ENCODE measurements at places on chromosomes 12 and 14.

GRCh38 chr12:29204521-29204920 is 55.4 kb downstream of the FAR2 start:
- DNase-seq = no peak

DNA sequence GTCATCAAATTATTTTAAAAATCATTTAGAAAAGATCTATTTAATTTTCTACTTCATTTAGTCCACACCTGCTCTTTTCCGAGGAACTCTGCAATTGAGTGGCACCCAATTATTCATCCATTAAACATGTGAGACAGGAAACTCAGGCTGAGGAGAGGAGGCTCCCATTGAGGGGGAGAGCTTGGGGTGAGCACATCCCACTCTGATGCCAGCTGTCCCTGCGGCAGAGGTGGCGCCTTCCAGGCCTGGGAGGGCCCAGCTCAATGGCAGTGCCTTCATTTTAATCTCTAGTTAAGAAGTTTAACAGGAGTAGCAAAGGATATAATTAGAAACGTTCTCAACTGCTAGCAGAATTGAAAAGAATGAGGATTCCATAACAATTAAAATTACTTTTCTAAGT is 92.0 kb downstream of the ITPR2 start:
- no peak for DNase-seq

DNA sequence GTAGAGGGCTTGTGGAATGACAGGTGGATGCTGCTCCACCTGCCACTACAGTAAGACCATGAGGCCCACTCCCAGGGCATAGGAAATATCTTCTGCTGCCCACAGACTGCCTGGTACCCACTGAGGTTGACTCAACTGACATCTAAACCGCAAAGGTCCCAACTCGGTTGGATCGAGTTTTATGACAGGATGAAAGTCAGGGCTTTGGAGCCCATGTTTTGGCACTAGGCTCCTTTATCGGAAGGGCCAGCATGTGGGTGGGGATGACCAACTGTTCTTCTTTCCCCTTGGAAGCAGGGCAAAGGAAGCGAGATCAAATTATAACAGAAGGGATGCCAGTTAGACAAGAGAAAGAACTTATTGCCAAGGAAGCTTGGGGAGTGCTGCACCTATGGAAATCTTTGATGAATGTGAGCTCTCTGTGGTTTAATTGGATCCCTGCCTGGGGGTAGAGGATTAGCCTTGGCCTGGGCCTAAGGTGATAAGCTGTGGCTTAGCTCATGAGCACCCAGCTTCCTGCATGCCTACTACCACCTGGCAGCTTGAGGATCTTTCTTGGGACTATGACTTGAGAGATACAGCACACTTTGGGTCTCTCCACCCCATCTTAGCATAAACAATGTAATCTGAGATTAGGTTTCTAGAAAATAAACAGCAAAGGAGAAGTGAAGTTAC is 121.8 kb downstream of the KCNA5 start:
- no peak for DNase-seq

DNA sequence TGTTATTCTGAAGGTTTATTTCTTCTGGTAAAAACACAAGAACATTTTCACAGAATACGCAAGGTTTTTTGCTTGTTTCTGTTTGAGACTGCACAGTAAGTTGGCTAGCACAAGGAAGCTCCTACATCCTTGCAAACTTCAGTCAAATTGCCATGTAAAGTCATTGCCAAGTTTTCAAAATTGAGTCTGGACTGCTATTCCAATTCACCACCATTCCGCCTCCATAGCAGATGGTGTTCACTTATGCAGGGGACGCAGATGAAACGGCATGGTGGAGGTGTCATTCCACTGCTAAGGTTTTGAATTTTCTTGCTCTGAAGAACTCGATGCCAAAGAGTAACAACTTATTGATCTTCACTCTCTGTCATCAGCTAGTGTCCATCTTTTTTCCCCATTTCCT is 303.9 kb upstream of the SYT1 start:
- no peak for DNase-seq

GRCh38 chr12:20415028-20415427 is 46.7 kb downstream of the PDE3A start:
- no peak for DNase-seq

- DNase-seq = no peak
Measured at GRCh38 chr14:74409441-74409840, 16.6 kb downstream of the SYNDIG1L start.

DNA sequence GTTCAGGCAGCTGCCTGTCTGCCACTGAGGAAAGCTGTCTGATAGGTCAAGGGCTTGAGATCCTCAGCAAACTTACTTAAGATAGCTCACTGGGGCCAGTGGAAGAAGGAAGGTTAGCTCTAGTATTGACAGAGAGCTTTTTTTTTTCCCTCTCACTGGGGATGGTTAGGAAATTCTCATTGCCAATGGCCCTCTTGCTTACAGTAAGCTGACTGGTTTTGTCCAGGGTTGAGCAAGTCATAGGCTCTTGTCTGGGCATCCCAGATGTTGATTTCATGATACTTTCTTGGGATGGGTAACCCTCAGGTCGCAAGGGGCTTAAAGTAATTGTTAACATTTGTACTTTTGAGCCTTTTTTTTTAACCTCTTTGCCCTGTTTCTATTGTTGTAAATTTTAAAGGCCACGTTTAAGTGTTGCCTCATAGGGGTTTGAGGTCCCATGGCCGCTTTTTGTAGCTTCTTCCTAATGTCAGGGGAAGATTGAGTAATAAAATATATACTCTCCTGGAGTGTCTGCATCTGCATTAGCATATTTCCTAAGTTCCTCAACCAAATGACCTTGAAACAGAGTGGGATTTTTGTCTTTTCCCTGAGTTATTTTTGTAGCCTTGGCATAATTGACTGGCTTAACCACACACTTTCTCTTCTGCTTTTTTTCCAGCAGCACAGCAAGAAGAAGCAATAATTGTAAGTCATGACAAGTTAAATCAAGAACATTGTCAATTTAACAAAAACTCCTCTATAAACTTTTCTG is 716.0 kb downstream of the LRFN5 start:
- no peak for DNase-seq

- DNase-seq = no peak
Measured at GRCh38 chr14:105315941-105316576, 1.5 kb downstream of the PACS2 start.

- DNase-seq = no peak
Measured at GRCh38 chr12:122785503-122785902, 11.1 kb downstream of the CCDC62 start.

- no peak for DNase-seq
Measured at GRCh38 chr14:99809360-99809759, 16.1 kb downstream of the EML1 start.

DNA sequence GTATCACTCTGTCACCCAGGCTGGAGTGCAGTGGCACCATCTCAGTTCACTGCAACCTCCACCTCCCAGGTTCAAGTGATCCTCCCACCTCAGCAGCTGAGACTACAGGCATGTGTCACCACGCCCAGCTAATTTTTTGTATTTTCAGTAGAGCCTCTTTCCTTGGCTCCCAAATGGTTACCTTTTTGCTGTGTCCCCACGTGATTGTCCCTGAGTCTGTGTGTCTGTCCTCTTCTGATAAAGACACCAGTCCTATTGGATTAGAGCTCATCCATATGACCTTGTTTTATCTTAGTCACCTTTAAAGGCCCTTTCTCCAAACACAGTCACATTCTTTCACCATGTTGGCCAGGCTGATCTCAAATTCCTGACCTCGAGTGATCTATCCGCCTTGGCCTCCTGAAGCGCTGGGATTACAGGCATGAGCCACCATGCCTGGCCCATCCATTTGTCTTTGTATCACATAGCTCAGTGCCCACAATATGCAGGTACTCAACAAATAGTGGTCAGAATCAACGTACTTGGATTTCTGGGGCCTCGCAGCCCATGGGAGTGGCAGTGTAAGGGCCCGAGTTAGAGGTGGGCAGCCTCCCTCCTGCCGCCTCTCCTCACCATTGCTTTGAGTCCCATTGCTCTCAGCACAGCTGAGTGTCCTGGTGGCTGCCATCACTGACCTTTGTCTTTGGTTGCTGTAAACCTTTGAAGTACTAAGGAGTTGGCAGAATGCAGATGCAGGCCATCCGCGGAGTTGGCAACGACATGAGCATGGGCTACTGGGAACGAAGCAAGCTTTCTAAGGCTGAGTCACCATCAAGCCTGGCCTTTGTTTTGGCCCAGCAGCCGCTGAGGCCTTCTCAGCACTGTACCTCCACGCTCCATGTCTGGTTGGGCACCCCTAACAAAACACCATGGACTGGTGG is 9.3 kb downstream of the TPCN1 start:
- DNase-seq = no peak

- no peak for DNase-seq
Measured at GRCh38 chr12:131946757-131947156, 3.0 kb upstream of the EP400 start.

DNA sequence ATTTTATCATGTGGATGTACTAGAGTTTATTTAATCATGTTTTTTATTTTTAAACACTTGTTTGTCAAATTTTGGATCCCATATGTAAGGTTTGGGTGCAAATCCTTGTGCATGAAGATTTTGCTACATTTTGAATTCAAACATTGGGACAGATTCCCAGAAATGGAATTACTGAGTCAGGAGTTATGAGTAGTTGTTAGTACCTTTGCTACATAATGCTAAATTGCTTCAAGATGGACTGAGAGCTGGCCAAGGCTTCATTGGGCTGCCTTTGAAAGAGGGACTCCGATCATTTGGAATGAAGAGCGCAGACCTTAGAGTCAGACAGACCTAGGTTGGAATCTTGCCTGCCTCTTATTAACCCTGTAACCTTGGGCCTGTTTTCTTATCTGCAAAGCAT is 154.9 kb upstream of the PWP1 start:
- DNase-seq = no peak

- no peak for DNase-seq
Measured at GRCh38 chr14:65302571-65303189, 109.8 kb upstream of the FUT8 start.

DNA sequence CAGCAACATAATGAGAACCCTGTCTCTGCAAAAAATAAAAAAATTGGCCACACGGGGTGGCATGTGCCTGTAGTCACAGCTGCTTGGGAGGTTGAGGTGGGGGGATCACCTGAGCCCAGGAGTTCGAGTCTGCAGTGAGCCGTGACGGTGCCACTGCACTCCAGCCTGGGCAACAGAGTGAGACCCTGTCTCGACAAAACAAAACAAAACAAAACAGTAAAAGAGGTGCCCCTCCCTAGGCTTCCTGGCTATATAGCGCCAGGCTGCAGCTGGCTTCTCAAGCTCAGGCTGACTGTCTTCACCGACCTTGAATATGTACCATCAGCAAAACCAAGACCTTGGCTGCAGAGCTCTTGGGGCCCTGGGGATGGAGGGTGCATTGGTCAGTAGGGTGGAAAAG is 29.4 kb downstream of the TSPAN9 start:
- no peak for DNase-seq

GRCh38 chr12:94039914-94040313 is 108.5 kb upstream of the PLXNC1 start:
- no peak for DNase-seq

GRCh38 chr12:30145684-30146032 is 361.9 kb upstream of the TMTC1 start:
- no peak for DNase-seq

GRCh38 chr14:99236386-99237138 is 35.4 kb downstream of the BCL11B start:
- no peak for DNase-seq

DNA sequence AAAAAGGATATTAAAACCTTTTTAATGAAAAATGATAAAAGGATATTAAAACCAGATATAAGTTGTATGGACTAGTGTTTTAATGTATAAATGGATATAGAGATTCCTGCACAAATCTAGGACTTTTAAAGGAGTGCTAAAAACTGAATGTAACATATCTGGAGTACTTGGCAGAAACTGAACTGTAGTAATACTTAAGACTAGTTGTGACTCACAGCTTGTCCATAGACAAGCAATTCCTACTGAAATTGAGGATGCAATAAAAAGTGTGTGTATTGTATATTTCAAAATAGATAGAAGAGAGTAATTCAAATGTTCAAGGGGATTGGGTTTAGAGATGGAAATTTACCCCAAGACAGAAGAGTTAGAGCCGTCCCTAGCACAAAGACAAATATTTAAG is 59.6 kb downstream of the FBXO33 start:
- DNase-seq = no peak

DNA sequence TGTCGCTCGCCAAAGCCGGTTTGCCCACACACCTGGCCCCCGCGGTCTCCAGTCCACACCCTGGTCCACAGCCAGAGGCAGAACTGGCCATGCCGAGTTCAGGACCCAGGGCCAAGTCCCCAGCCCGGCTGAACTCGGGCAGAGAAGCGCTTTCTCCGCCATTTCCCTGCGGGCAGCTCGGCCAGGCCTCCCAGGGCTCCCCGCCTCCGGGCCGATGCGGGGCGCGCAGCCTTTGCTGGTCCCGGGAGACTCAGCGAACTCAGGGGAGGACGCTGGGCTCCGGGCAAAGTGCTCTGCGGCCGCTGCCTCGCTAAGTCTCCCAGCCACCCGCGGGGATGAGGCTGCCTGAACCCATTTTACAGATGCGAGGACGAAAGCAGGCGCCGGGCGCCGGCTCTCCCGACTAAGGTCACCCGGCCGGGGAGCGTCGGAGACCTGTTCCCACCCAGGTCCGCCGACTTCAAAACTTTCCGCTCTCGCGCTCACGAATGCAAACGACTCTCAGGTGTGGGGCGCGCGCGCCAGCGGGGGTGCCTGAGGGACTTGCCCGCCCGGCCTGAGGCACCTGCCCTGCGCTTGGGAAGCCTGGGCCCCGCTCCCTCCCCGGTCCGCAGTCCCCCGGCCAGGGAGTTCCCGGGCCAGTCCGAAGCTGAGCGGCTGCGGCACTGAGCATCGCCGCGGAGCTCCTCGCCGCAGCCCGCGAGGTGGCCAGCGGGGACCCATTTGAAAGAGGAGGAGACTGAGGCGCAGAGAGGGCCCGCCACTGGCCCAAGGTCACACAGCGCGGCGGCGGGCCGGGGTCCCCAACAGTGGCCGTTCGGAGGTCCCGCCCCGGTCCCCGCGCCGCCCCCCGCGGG is 627 bp downstream of the TESC start:
- DNase-seq = peak; percentile 16

DNA sequence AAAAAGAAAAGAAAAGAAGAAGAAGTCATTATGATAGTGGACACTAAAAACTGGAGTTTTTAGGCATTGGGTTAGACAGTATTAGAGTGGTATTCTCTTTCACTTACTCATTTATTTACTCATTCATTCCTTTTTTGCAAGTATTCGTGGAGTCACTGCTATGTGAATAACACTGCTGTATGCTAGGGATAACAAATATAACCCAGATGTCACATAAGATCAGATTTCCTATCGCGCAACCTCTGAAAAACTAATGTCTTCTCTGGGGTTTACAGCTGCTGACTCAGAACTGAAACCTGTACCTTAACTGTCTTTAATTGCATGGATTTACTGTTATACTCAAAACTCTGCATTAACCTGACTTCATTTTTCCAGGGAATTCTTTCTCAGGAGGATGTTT is 353.7 kb downstream of the LRIG3 start:
- DNase-seq = no peak

- DNase-seq = no peak
Measured at GRCh38 chr12:3262470-3262869, 185.3 kb downstream of the TSPAN9 start.

All from T-cell (primary cell).